ENCODE measurements at places on chromosomes 11 and 22.

DNA sequence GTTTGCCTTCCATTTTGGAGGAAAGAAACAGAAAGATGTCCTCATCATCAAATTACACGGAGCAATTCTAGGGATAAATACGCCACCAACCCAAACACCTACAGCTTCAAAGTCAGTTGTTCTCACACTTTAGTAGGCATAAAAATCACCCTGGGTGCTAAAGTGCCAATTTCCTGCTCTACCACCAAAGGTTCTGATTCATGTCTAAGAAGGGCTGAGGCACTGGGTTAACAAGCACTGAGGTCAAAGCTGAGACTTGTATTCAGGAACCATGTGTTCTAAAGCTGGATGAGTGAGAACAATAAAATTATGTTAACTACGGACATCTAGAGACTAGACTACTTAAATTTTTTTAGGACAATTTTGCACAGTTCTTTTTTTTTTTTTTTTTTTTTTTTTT lies 127.6 kb downstream of the MPPED2 start:
- DNase-seq: no peak

DNA sequence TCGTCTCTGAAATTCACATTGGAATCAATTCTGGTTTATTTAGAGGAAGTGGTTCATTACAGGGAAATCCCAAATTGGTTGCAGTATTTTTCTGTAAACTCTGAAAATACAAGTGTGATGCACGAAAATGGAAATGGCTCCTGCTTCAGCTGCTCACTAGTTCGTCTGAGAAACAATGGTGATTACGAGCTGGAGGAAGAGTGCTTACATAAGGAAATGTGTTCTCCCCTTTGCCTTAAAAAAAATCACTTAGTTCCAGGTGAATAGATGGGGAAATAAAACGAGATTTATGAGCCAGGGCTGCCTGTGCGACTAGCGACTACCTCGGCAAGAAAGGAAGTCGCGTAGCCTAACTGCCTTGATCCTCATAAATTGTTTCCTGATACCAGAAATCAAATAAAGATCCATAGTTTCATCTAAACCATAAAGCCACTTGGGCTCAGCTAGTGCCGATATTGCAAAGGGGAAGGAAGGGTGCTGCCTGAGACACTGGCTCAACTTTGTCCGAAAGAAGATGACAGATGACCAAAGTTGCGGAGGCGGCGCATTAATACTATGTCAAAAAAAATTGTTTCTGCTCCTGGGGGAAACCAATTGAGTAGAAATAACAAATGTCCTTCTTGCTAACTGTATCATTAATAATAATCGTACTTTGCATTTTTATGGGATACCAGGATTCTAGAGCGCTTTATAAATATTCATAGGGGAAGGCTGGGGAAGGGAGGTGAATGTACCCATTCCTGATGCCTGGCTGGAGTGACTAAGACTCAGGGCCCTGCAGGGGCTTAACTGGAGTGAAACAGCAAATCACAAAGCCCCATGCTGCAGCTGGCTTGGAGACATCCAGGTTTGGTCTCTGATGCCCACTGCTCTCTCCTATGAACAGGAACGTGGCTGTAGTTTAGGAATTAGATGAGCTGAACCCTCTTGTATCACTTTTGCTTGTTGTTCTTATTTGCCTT lies 185.7 kb downstream of the BLID start:
- no peak for DNase-seq

GRCh38 chr11:112477152-112477551 lies 216.5 kb upstream of the PLET1 start:
- DNase-seq: no peak

DNA sequence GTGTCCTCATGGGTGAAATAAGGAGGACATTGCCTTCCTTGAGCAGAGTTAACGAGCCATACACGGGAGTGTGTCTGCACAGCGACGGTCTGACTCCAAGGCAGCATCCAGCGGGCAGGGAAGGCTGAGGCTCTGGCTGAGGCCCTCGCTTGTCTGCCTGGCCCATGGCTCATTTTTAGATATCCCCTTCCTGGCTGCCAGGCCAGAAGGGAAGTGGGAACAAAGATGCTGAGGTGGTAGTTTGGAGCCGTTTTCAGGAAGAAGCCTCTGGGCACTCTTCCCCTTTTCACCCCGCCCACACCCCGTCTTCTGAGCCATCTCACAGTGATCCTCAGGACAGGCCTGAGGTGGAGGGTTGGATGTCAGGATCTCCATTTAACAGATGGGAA lies 3.0 kb upstream of the SLCO2B1 start:
- no peak for DNase-seq

DNA sequence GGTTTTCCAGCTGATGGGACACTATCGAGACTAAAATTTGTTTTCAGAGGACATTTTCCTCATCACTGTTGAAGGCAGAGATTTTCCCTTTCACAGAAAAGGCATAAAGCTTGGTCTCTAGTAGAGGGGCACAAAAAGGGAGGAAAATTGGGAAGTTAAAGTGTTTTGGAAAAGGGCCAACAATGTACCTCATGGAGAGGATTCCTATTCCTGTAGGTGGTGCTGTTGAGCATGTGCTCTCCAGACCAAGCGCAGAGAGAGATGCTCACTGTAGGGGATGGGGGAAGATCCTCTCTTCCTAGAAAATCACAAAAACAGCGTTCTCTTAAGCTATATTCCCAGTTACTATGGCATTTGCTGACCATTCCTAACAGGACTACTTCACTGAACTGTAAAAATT lies 44.9 kb downstream of the OR4C46 start:
- no peak for DNase-seq

- no peak for DNase-seq
Observed at GRCh38 chr11:31714840-31715239, 96.3 kb downstream of the PAX6 start.

GRCh38 chr11:132057266-132057665 lies 686.9 kb downstream of the NTM start:
- no peak for DNase-seq

DNA sequence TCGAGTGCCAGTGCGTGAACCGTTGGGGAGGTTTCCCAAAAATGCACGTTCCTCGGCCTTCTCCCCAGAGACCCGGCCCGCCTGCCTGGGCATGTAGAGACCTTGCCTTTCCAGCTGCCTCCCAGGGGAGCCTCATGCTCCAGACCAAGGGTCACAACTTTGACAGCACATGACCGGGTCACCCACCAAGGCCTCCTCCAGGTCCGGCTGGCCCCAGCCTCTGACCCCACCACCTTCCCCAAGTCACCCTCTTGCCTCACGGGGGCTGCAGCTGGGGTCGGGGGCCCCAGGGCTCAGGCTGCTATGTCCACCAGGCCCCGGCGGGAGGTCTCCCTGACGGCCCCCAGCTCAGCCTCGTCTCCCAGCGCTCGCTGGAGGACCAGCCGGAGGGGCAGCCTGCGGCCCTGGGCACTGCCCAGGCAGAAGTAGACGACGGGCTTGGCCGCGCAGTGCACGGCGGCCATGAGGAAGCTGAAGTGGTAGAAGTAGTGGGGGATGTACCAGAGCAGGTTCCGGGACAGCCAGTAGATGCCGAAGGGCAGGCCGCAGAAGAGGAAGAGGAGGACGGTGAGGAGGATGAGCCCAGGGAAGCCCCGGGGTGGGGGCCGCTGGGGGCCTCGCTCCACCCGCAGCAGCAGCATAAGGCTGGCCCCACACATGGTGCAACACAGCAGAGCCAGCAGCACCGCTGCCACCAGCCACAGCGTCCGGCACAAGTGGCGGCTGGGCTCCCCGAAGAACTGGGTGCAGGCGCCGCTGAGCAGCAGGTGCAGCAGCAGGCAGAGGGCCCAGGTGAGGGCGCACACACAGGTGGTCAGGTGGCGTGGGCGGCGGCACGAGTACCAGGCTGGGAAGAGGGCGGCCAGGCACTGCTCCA lies 4.4 kb downstream of the MRGPRE start:
- no peak for DNase-seq

GRCh38 chr11:71447791-71448256 lies 369 bp downstream of the DHCR7 start:
- no peak for DNase-seq

DNA sequence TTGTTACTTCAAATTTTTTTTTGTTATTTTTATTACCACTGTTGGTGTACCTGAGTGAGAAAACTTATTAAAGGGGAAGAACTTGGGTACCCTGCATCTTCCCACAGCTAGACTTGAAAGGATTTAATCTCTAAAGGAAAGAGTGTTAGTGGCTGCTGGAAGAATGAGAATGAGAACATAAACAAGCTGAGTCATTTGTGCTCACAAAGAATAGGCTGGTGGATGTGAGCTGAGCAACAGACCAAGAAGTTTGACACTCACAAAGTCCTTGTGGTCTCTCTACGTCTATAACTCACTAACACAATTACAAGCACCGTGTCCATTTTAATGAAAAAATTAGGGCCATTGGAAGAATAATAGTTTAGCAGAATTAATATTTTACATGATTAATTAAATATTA lies 217.6 kb upstream of the ANO5 start:
- DNase-seq: no peak

DNA sequence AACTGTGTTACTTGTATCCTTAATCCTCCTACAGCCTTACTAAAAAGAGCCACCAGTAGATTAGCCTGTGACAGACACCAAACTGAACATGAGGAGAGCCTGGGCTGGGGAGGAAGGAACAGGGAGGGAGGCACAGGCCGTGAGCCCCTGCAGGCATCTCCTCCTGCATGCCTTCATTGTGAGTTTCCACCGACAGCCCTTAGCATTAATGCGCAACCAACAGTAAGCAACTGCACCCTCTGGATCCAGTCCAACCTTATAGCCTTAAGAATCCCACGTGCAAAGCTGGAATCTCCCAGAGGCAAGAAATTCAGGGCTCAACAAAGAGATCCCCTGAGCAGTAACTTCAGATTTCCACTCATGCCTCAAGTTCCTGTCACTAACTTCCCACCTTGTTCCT lies 84.6 kb downstream of the ETS1 start:
- no peak for DNase-seq

GRCh38 chr22:33007485-33007884 lies 50.7 kb downstream of the SYN3 start:
- DNase-seq: no peak

- DNase-seq: no peak
Observed at GRCh38 chr11:120102864-120103122, 35.1 kb downstream of the TRIM29 start.

DNA sequence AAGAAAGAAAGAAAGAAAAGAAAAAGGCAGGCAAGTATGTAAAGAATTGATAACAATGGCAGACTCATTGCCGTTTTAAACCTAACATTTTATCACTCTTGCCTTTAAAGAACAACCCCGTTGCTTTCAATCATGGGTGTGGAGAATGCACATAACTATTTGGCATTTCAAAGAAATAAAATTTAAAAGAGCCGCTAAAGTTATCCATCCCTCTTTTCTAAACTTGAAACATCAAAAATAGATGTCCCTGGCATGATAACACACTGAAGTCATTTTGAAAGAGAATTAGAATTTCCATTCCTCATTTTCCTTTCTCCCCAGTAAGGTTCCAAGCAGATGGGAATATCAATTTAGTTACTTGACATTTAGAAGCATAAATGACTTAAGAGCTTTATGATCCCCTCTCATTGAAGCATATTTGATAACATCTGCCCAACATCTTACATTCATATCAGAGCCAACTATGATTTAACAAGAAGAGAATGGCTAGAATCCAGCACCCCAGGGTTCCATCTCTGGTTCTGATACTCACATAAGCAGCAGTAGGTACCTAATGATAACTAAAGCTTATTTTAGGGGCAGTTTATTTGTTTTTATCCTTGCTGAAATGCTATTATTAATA lies 529.6 kb upstream of the LRRC4C start:
- no peak for DNase-seq

DNA sequence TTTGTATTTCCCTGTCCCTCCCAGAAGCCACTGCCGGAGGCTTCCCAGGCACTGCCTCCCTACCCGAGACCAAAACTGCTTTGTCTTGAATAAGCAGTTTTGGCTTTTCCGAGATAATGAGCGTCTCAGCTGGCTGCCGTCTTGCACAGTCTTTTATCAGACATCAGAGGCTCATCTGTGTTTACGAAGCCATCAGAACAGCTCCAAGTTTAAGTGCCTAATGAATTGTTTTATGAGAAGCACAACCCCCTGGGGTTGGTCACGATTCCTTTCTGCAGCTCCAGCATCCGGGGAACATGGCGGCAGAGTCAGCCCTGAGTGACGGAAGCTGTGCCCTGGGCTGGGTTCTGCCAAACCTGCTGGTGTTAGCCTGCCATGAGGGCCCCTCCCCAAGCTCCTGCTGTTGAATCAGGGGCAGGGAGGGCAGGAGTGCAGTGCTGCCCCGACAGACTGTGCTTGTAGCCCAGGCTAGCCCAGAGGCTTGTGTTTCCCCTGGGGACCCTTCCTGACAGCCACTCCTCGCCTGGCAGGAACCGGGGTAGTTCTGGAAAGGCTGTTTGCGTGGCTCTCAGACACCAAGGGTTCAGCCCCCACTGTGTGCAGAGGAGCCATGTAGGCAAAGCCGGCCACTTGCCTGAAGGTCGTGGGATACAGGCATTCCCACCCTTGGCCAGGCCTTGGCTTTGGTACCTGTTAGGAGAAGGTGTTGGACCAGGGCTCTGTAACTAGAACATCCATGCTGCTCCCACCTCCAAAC lies 96.1 kb downstream of the MORC2 start:
- no peak for DNase-seq

DNA sequence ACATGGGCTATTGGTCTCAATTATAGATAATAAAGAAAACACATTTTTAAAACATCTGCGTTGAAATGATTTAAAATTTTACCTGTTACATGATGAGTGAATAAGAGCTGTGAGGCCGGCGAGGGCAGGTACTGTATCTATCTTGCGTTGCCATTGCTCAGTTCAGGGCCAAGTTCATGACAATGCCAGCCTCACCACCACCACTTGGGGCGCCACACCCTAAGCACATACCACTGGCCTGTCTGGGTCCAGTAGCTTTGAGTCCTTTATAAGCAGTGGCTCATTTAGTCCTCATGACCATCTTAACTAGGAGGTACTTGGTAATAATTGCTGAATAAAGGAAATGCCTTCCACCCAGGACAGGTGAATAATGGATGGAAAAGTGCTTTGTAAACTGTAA lies 14.5 kb upstream of the MB start:
- DNase-seq: no peak

DNA sequence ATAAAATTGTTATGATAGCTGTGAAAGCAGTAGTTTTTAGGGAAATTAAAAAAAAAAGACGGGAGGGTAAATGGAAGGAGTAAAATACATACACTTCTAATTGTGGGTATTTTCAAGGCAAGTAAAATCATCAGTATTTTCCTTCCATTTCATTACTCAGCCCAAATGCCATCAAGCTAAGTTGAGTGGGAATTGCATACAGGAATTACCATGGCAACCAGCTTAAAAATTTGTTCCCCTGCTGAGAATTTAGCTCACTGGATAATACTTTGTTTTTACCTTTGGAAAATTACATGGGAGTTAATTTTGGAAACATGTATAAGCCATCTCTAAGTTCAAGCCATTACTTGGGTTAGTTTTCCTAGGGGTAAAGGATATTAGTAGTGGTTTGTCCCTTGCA lies 1873.4 kb downstream of the LRRC4C start:
- DNase-seq: no peak

DNA sequence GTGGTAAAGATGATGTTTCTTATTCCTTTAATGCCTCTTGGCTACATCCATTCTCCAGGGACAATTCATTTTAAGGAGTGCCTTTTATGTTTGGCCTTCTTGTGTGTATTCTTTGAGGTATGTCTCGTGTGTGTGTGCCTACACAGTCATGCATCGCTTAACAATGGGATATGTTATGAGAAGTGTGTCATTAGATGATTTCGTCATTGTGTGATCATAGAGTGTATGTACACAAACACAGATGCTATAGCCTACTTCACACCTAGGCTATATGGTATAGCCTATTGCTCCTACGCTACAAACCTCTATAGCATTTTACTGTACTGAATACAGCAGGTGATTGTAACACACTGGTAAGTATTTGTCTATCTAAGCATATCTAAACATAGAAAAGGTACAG lies 23.0 kb downstream of the ZNF202 start:
- no peak for DNase-seq
